GOT3 (cell line): ENCODE measurements at places on chromosomes 6 and 20.

DNA sequence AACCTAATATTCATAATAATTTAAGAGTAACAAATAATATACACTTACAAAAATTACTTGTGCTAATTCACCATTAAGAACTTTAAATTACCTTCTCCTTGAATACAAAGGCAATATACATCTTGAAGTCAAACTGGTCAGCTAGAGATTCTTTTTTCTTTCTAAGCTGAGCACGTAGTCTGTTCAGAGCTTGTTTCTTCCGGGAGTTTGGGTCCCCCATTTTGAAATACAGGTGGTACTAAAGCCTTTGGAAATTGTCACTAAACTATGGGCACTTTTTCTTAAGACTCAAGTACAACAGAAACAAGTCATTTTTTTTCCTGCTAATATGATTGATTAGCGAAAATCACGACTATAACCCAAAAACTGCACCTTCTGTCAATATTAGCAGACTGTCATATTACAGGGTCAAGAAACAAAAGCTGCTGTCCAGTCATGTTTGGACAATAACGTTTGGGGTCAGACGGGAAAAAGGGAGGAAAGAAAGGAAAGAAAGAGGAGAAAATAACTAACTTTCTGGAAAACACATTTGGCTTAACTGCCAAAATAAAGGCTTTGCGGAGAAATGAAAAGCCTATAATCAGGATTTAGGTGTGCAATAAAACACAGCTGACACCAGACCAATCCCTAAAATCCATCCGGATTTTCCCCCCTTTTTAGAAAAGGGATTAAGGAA is 367 bp downstream of the C6orf62 start:
- no peak for DNase-seq

GRCh38 chr6:39818695-39819094 is 26.5 kb downstream of the DAAM2 start:
- DNase-seq = no peak

DNA sequence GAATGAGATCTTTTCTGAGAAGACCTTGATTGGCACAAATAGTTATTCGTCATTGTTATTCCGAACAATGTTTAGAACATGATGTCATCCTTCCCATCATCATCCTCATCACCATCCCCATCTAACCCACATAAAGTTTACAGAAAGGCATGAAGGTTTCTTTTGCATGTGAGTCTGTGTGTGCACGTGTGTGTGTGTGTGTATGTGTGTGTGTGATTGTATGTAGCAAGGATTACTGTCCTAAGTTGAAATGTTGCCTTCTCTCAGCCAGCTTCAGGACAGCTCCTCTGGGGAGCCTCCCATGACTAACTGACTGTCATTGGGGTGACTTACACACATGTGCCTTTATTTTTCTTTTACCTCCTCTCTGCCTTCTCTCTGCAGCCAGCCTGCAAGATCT is 113.5 kb downstream of the SLC22A3 start:
- DNase-seq = no peak

DNA sequence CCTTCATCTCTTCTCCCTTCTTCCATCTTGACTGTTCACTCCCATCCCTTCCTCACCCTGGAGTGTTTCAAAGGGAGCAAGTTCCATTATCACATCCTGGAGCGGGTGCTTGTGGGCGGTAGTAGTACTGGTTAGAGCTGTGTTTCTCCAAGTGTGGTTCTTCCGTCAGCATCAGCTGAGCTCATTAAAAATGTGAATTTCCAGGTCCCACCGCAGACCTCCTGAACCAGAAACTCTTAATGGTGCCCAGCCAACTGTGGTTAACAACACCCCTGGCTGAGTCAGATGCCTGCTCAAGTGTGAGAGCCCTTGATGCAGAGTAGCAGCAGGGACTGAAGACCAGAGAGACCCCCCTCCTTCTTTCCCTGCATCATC is 24.4 kb downstream of the ANGPT4 start:
- DNase-seq = no peak

DNA sequence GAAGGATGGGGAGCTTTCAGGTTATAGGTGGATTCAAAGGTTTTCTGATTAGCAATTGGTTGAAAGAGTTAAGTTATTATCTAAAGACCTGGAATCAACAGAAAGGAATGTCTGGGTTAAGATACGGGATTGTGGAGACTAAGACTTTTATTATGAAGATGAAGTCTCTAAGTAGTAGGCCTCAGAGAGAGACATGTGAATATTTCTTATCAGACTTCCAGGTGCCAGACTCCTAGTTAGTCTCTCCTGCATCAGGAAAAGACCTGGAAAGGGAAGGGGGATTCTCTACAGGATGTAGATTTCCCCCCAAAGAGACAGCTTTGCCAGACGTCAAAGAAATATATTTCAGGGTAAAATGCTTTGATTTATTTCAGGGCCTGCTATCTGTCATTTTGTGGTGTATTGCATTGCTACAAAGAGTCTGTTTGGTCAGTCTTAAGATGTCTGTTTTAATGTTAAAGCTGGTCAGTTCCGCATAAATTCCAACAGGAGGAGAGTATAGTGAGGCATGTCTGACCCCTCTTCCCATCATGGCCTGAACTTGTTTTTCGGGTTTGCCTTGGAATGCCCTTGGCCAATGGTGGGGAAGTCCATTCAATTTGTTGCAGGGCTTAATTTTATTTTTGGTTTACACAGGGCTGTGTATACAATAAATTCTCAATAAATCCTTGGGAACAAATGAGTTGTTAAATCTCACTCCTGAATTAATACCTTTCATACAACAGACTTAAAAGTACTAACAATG is 103.4 kb upstream of the RALGAPA2 start:
- no peak for DNase-seq

DNA sequence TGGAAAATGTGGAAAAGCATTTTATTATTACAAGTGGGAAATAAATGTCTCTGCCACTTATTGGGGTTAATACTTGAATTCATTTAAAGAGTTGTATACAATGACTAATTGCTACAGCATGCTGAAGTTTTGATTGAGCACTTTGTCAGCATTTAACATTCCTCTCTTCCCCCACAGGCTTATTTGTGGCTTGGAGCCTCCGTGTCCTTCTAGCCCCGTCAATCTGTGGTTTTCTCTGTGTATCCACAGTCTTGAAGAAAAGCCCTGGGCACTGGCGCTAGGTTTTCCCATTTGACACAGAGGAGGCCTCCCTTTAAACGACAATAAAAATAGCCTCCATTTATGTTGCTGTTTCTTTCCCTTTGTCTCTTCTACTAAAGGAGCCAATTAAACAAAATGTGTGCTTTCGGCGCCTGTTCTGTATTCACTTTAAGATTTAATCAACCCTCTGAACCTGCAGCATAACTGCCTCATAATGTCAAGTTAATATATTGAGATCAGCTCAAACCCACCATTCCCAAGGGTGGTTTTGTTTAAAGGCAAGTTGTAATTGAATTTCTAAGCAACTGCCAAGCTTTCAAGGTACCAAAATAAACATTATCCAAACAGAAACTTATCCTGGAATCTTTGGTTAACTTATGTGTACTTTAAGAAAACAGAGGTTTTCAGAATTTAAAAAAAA is 326.6 kb upstream of the RNF24 start:
- DNase-seq = no peak

DNA sequence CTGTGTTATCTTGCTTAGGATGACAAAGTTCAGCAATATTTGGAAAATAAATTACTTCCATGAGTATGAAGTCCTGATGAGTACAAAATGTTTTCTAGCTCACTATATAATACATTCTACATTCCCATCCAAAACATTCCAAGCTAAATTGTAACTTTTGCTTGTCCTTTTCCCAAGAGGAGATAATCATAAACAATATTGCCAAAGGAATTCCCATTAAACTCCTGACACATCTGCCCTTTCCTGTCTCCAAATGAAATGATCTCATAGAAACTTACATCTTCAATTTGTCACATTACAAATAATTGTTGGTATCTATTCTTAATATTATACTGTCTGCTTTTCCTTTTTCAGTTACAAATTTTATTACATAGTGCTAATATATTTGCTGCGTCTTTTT is 20.4 kb upstream of the SENP6 start:
- DNase-seq = no peak
